ENCODE measurements at places on chromosomes 7 and 10. TPM values are rescaled to one million over a fixed set of nuclear protein-coding genes. Genes with fewer than 3 reads are reported as not detected.

NPSR1 gene
- total RNA-seq = not detected

EBF3 gene
- total RNA-seq = 0.40 TPM

GRCh38 chr7:16914771-16915170 lies 33.0 kb upstream of the AGR3 start:
- no peaks in the 10 kb centered on the region for H3K36me3 ChIP-seq
- H3K4me3 ChIP-seq = no peak overlapping the region
- DNase-seq = no peak
- H3K4me1 ChIP-seq = peaks cover 15% of the 10 kb centered on the region
- no peak overlapping the region for H3K27ac ChIP-seq
- no peaks in the 10 kb centered on the region for H3K27me3 ChIP-seq

- DNase-seq = no peak
- H3K4me3 ChIP-seq = no peak overlapping the region
- no peaks in the 10 kb centered on the region for H3K4me1 ChIP-seq
- no peaks in the 10 kb centered on the region for H3K27me3 ChIP-seq
- no peaks in the 10 kb centered on the region for H3K36me3 ChIP-seq
These were observed 199.1 kb downstream of the FZD1 start for GRCh38 chr7:91463330-91463729.

GRCh38 chr7:53531-53930 lies 138.8 kb upstream of the FAM20C start:
- DNase-seq = no peak
- no peaks in the 10 kb centered on the region for H3K36me3 ChIP-seq
- no peaks in the 10 kb centered on the region for H3K27me3 ChIP-seq

DNA sequence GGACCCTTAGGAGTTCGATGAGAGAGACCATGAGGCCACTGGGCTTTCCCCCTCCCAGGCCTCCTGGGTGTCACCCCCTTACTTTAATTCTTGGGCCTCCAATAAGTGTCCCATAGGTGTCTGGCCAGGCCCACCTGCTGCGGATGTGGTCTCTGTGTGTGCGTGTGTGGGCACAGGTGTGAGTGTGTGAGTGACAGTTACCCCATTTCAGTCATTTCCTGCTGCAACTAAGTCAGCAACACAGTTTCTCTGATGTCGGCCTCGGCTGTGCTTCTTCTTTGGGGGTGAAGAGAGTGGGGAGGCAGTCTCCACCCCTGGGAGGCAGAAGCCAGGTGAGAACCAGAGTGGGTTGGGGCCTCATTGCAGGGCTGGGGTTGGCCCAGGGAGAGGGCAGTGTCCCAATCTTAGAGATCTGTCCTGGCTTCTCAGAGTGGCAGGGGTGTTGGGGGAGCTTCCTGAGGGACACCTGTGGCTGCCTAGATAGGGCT lies 1.5 kb downstream of the PVRIG start:
- no peaks in the 10 kb centered on the region for H3K36me3 ChIP-seq
- H3K27ac ChIP-seq = no peak overlapping the region
- H3K4me1 ChIP-seq = peaks cover 4% of the 10 kb centered on the region
- no peak overlapping the region for H3K4me3 ChIP-seq

DNA sequence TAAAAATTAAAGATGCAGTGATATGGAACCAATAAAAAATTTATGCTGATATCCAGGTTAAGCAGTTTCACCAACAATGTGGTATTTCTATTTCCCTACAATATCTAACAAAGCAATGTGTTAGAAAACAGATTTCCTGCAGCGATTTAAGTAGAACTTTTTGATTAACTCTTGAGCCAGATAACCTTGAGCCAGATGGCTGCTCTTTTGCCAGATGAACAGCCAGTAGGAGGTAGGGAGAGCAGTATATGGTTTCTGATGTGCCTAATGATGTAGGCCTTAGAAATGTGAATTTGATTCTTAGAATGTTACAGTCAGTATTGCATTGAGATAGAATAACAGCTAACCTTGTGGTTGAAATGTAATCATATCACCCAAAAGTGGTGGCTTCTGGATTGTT lies 31.1 kb downstream of the STAMBPL1 start:
- H3K4me3 ChIP-seq = no peak overlapping the region
- no peaks in the 10 kb centered on the region for H3K4me1 ChIP-seq
- no peak for DNase-seq
- H3K27me3 ChIP-seq = no peaks in the 10 kb centered on the region
- H3K27ac ChIP-seq = no peak overlapping the region

GRCh38 chr10:97274828-97275227 lies 17.6 kb downstream of the ARHGAP19 start:
- peaks cover 4% of the 10 kb centered on the region for H3K36me3 ChIP-seq
- H3K27ac ChIP-seq = no peak overlapping the region
- no peak for DNase-seq
- H3K4me1 ChIP-seq = no peaks in the 10 kb centered on the region
- no peaks in the 10 kb centered on the region for H3K27me3 ChIP-seq
- no peak overlapping the region for H3K4me3 ChIP-seq

- H3K4me1 ChIP-seq = no peaks in the 10 kb centered on the region
- no peak overlapping the region for H3K4me3 ChIP-seq
- no peaks in the 10 kb centered on the region for H3K36me3 ChIP-seq
These were observed 251.6 kb downstream of the USP6NL start for GRCh38 chr10:11359869-11360268.

Data from neural progenitor cell (in vitro differentiated cells).